Fibroblast of skin of scalp (primary cell): ENCODE measurements at places on chromosomes 4 and X.

- DNase-seq: peak; percentile 12
These were observed 220.1 kb downstream of the DLG3 start for GRCh38 chrX:70664726-70665125.

DNA sequence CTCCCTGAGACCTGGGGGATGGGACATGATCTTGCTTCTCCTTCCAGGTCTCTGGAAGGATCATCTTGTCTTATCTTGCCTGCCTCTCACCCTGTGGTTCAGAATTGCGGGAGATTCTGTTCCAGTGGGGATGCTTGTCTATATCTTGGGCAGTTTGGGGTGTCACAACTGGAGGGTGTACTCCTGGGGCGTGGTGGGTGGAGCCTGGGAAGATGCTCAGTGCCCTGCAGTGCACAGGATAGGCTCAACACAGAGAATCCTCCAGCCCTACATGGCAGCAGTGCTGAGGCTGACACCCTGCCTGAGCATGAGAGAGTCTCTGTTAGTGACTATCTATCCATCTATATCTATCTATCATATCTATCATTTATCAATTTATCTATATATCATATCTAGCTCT, 7.7 kb downstream of the P2RY8 start:
- no peak for DNase-seq

DNA sequence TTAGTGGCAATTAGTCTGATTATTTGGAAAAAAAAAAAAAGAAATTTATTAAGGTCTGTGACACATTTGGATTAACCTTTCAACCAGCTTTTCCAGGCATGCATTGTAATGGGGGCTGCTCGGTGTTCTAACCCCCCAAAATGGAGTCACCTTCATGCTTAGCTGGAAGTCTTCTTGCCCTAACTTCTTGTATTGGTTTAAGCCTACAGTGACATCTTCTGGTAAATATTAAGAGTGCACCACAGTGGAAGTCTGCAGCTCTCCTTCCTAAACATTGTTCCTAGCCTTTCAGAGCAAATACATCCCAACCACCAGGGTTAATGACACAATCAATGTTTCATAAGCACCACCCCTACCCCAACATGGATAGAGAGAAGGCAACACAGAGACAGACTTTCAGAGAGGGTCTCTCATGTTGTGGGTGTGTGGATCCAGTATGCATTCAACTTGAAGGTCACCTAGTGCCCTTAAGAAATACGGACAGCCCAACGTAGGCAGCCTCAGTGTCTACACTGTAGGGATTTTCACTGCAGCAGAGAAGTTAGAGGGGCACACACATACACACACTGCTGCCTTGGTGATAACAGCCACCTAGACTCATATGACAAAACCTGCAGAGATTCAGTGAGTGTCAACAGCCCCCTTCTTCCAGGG, 142.9 kb upstream of the MBNL3 start:
- peak; percentile 27 for DNase-seq

DNA sequence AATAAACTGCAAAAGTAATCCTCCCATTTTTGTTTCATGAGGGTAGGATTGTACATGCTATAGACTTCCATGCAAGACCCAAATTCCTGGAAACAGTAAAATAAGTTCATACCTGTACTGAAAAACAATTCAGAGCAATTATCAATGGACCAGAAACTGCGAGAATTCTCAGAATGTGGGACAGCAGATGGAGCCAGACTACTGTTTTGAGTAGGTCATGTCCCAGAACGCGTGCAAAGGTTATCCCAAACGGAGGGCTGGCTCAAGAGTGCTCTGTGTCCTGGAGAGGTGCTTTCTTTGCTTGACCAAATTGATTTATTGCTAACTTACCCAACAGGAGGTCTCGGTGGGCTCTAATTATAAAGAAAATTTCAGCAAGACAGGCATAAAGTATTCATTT, 1.7 kb upstream of the MAGEH1 start:
- DNase-seq: no peak

- DNase-seq: peak; percentile 57
These were observed 74.1 kb downstream of the NBDY start for GRCh38 chrX:56802921-56803849.

- DNase-seq: no peak
These were observed 9.5 kb downstream of the DOK7 start for GRCh38 chr4:3472411-3473141.

GRCh38 chr4:38867478-38868058, at the start of gene FAM114A1:
TSS of gene FAM114A1 (plus strand) at chr4:38867806. CDS start at chr4:38878079, 10,273 bp downstream.
- peak; percentile 95 for DNase-seq

- DNase-seq: no peak
These were observed 93.0 kb downstream of the CORIN start for GRCh38 chr4:47744843-47745382.

GRCh38 chrX:915427-916229, 285.0 kb downstream of the SHOX start:
- no peak for DNase-seq

GRCh38 chrX:47749185-47749967, 87.3 kb upstream of the ZNF81 start:
- no peak for DNase-seq

DNA sequence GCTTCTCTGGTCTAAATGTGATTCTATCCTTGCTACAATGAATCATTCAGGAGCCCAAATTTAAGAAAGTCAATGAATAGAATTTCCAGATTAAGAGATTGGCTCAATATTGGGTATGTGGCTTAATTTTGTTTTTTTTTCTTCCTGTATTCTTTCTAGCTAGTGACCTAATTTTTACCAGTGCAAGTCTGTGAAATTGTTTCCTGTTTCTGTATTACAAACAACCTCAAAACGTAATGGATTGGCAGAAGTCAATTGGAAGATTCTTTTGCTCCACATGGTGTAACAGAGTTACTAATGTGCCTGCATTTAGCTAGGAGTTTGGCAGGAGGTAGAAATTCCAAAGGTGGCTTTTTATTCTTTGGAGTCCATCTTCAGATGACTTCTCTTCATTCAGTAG, 17.6 kb downstream of the DYNLT3 start:
- no peak for DNase-seq

GRCh38 chr4:184409911-184410692, 64.2 kb downstream of the IRF2 start:
- DNase-seq: no peak

DNA sequence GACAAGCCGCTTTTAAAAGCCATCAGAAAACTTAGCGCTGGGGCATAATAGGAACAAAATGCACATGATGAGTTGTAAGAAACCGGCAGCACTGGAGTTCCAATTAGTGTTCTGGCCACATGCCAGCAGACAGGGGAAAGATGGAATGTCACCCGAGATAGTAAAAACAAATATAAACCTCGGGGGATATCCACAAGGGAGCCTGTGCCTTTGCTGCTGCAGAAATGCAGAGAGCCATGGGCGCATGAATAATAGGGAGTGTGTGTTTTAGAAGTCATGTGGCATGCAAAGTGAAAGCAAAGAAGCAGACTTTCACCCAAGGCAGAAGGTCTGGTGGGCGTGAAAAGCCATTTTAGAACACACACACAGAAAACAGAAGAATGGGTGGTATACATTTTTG, 19.1 kb downstream of the GPRASP3 start:
- DNase-seq: peak; percentile 39

DNA sequence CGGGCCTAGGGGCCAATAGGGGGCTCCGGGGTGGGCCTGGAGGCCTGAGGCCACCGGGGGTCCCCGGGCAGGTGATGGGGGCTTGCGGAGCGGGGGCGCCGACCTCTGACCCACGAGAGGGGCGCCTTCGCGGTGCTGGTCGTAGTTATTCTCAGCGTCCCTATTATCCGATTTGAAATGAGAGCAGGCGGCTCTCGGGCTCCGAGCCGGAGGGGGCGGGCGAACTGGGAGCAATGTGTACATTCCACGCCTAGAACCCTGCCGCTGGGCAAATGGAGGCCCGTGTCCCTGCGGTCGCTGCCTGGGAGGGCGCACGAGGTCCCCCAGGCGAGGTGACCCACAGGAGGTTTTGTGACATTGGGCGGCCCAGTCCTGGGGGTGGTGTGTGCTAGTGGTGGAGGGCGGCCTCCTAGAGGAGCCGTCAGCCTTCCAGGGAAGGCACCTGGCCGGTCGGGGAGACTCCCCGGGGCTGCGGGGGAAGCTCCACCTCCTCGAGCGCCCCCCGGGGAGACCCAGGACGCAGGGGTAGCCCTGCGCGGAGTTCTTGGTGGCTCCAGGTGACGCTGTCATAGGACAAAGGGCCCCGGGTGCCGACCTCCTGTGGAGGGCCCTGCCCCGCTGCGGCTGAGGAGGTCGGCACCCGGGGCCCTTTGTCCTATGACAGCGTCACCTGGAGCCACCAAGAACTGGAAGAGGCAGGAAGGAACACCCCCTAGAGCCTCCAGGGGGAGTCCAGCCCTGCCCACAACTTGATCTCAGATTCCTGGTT, 102.6 kb upstream of the PRKX start:
- DNase-seq: peak; percentile 33

DNA sequence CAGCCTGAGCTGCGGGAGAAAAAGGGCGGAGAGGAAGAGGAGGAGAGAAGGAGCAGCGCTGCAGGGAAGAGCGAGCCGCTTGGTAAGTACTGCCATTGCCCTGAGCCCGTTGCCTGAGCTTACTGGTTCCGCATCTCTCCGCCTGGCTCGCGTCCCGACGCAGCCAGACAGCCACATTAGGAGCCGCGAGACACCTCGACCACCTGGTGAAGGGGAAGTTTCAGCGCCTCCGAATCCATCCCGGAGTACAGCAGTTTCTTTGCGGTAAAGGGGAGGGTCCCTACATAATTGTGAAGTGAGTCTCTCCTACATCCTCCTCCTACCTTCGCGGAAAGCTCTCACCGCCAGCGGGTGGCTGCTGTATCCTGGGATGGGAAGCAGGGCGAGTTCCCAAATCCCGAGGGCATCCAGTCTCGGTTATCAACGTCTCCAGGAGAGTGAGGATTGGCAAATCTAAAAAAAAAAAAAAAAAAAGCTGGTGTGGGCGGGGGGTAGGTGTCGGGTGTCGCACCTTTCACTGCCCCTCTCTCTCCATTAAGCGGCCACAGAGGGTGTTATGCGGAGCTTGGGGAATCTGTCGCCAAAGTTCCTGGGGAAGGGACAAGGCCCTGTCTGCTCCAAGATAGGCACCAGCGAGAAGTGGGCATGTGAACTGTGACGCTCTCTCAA, 7.9 kb downstream of the TBX22 start:
- DNase-seq: no peak

DNA sequence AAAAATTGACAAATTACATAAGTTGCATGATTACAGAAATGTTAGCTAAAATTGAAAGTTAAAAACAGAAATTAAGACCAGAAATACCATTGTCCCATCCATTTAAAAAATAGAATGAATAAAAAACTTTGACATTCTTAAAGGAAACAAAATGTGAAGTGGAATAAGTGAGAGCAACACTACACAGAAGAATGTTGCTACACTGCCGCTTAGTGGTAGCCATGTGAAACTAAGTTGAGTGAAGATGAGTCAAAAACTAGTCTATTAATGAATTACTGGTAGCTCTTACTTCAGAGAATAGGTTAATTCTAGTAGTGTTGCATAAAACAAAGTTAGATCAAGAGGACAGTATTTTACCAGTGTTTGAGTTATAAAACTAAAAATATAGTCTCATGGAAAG, 571.0 kb upstream of the KLHL4 start:
- DNase-seq: peak; percentile 18

DNA sequence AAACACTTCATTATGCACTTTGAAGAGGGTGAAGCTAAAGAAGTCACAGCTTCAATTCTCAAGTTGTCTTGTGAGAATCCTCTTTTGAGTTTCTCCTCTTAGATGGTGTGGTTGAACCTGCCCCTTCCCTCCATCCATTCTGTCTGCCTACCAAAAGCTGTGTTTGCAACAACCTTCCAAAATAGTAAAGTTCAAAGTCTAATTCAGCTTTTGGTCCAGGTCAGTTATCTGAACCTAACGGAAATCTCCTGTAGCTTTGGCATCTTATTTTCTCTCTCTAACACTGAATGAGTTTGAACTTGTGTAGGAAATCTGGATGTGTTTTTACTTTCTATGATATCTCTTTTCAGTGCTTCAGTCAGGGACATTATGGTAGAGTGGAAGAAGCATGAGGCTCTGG, 201.7 kb upstream of the AR start:
- no peak for DNase-seq

GRCh38 chrX:22171287-22172060, 101.2 kb upstream of the CBLL2 start:
- no peak for DNase-seq

GRCh38 chrX:19556202-19556601, 40.9 kb upstream of the MAP3K15 start:
- DNase-seq: no peak

- no peak for DNase-seq
These were observed 129.4 kb downstream of the SPANXA1 start for GRCh38 chrX:141455103-141455502.

DNA sequence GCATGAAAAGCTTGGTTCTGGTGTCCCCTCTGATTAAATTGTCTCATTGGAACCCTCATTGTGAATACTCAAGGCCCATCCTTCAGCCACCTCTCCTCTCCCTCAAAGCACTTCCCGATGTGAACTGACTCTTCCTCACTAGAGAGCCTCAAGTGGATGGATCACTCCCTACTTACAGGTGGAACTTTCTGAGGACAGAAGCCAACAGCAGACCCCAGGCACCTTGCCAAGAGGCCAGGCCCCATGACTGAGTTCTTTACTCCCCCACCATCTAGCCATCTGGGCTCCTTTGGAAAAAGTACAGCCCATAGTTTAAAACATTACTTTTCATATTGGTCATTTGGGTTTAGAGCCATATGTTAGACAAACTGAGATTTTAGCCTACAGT, 224.1 kb downstream of the SHROOM3 start:
- no peak for DNase-seq

DNA sequence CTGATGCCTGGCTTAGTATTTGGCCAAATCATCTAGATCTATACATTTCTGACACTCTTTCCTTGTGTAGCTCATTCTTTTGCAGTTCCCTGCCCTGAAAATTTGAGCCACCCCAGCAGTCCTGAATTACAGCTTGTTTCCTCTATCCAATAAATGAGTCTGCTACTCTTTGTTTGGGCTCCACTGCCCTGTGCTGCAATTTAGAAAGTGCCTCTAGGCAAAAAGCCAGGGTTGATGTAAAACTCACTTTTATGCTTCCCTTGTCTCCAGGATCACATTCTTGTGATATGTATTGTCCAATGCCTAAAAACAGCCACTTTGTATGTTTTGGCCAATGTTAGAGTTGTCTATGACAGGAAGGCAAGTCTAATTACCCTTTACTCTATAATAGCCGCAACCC, 101.7 kb upstream of the MAP3K15 start:
- DNase-seq: peak; percentile 28
